ENCODE measurements at places on chromosomes 1 and 21.

GRCh38 chr1:55146781-55147180, 68.4 kb downstream of the USP24 start:
- no peak for DNase-seq

DNA sequence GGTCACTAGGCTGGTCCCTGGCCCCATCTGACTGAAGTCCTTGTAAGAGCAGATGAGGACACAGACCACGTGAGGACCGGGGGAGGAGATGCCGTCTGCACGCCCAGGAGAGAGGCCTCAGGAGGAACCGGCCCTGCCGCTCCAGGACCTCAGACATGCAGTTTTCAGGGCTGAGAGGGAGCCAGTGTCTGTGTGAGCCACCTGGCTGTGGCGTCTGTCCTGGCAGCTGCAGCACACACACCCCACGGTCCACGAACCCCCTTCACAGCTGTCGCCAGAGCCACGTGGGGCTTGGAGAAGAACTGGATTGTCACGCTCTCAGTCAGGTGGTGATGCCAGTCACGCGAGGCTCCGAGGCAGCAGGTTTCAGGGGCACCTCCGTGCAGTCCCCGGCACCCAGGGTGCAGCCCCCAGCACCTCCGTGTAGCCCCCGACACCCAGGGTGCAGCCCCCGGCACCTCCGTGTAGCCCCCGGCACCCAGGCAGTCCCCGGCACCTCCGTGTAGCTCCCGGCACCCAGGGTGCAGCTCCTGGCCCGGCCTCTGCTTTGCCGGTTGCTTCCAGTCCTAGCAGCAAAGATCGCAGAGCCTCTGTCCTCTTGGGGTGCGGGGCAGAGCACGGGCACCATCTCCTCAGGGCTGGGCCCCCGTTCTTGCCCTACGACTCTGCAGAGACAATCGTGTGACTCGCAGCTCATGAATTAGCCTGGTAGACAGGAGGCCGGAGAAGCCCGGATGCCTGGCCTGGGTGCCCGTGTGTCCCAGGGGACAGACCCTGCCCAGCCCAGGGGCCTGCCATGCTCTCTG, 19.0 kb upstream of the SUMO3 start:
- no peak for DNase-seq

DNA sequence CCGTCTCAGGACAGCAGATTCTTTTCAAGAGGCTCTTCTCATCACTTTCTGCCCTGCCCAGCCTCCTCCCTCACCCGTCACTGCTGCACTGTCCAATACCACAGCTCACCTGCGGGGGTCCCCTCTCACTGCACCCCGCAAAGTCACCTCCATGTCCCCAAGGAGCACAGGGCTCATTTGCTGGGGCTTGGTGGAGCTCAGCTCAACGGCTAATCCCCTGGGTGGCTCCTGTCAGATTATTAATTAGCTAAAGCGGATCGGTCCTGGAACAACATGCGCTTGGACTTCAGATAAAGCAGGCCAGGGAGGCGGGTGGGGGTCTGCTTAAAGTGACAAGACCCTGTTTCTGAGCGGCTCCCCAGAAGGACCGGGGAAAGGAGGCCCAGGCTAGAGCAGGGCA, 43.1 kb downstream of the CASZ1 start:
- no peak for DNase-seq

DNA sequence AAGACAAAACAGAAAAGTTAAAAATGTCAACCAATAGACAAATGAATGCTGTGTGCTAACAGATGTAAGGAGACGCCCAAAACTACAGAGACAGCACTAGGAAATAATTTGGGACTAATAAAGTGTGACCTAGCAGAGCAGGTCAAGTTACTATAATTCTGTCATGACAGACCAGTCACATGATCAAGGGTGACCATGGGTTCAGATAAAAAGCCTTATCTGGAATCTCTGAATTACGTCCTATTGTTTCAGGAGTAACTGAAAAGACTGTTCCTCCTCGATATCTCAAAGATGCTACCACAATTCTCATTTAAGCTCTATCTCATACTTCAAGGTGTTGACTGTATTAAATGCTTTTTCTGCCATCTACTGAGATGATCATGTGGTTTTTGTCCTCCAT, 31.6 kb downstream of the PARP1 start:
- DNase-seq = no peak

GRCh38 chr1:64315402-64315801, 112.0 kb downstream of the UBE2U start:
- no peak for DNase-seq

GRCh38 chr1:26450908-26451307, 18.8 kb downstream of the DHDDS start:
- no peak for DNase-seq

- DNase-seq = no peak
These were observed 1.0 kb upstream of the DENND2D start for GRCh38 chr1:111201275-111202090.

DNA sequence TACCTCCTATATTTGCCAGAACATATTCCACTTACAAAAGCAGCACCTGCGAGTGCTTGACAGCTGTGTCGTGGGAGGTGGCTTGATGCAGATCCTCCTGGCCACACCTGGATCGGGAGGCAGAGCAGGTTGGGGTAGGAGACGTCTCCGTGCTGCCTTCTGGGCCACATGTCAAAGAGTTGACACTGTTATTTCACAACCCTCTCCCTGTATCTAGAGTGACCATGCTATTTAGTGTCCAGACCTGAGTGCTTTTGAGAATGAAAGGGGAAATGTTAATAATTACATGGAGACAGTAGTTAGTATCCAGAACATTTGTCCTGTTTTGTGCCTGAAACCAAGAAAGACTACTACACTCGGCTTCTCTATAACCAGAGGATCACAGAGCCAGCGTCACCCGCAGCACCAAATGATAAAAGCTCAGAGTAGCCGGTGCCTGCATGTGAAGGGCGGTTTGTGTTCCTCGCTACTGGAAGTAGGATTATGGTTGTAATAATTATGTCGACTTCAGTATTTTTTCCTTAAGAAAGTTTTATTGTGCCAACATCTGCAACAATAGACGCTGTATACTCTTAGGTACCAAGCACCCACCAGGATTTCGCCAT, 77.1 kb downstream of the GALNT2 start:
- DNase-seq = no peak

DNA sequence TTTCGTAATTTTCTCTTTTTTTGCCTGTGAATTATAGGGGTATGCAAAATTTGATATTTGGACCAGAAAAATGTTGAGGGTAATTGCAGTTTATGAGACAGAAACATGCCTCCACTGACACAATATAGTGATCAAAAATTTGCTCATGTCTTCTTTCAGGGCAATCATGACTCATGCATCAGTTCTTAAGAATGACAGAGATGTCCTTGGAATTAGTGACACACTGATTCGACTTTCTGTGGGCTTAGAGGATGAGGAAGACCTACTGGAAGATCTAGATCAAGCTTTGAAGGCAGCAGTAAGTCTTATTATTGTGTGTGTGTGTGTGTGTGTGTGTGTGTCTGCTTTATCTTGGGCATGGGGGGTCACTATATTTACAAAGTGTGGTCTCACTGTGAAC, 27.5 kb downstream of the CTH start:
- DNase-seq = no peak

DNA sequence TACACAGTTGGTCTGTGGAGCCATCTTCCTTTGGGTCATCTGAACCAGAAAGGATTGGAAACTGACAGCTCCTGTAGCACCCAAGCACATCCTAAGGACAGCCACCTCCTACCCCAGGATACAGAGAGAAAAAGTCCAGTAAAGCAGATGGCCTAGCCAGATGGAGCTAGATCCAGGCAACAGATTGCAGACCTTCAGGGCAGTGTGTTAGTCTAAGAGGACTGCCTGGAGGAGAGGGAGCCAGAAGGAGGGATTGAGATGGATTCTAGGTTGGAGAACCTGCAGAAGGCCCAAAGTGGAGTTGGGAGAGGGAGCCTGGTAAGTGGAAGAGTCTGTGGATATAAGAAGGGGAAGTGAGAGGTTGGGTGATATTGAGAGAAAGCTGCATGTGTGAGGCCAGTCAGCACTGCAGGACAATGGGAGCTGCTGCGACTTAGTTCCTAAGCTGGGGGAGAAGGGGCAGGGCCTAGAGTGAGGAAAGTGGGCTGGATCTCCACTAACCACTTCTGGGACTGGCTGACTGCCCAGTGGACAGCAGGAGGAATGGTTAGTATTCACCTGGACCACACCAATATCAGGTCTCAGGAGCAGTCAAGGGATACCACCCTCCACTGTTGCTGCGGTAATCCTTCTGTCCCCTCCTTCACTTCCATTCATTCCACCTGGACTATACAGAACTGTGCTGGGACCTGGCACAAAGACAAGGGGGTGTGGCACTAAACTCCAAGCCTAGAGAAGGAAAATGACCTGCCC, 13.4 kb downstream of the BCAN start:
- no peak for DNase-seq

GRCh38 chr1:228404107-228404720, 2.4 kb downstream of the TRIM11 start:
- DNase-seq = no peak

DNA sequence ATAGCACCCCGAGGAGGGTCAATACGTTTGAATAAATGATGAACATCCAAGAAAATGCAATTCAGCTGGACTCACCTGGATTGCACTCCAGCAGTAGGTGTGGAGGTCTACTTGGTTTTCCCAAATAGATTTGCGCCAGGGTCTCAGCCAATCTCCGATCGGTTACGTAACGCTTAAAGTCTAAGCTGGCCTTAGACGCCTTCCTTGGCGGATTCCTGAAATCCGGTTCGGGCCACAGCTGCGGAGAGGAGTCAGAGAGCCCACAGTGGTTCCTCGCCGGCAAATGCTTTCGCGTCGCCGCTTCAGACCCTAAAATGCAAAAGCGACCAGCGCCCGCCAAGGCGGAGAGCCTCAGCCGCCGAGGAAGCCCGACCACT, 322 bp downstream of the TFB2M start:
- no peak for DNase-seq

GRCh38 chr1:11061652-11062365, 2.0 kb upstream of the SRM start:
- no peak for DNase-seq

DNA sequence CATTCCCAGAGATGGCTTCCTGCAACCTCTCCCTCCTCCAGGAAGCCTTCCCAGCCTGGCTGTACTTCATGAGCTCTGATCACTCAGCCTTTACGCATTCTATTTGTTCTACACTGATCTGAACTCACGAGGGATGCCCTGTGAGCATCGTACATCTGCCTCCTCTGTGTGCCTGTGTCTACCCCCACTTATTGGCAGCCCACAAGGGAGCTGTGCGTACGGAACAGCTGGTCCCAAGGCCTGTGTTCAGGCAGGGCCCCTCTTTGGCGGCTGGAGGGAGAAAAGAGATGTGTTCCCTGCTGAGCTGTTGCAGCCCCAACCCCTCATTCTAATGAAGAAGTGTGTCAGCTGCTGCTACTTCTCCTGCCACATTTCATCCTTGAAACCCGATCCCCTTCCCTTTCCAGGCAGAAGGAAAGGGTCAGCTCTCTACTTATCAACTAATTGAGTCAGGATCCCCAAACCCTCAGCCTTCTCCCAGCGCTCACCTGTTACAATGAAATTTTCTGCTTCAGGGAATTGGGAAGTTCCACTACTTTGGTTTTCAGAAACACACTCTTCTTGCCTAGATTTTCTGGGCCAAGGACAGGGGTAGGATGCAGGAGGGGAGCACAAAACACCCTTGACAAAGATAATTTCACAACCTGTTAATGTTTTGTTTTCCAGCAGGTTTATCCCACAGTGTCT, 3.2 kb downstream of the INKA2 start:
- no peak for DNase-seq

- peak; percentile 65 for DNase-seq
These were observed 1.0 kb downstream of the RNF220 start for GRCh38 chr1:44405798-44406736.

GRCh38 chr21:45455674-45456583, 51.0 kb downstream of the COL18A1 start:
- no peak for DNase-seq

- DNase-seq = no peak
These were observed 22.5 kb upstream of the CNTN2 start for GRCh38 chr1:205020466-205020865.

DNA sequence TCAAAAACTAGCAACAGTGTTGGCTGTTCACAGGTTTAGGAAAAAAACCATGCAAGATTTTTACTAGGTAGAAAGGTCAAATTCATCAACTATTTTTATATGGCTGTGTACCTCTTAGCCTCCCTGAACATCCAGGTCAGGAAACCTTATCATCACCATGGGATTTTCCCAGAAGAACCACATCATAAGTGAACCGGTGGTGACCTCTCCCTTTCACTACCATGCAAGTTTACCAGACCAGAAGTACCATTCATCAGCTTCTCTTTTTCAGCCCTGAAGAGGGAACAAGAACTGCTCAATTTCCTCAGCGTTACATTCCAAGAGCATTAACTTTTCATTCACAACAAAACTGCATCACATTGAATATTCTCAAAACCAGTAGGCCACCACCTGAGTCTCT, 5.9 kb downstream of the SSBP3 start:
- DNase-seq = no peak

DNA sequence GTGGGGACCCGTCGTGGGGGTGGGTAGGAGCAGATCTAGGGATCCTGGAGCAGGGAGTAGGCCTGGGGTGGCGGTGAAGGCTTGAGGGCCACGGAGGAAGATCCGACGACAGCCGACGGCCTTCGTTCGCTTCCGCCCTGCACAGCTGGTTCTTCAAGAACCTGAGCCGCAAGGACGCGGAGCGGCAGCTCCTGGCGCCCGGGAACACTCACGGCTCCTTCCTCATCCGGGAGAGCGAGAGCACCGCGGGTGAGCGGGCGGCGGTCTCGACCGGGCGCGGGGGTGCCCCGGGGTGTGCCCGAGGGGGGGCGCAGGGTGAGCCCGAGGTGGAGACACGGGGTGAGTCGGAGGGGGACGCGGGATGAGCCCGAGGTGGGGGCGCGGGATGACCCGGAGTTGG, 16.5 kb upstream of the HDAC1 start:
- DNase-seq = no peak

DNA sequence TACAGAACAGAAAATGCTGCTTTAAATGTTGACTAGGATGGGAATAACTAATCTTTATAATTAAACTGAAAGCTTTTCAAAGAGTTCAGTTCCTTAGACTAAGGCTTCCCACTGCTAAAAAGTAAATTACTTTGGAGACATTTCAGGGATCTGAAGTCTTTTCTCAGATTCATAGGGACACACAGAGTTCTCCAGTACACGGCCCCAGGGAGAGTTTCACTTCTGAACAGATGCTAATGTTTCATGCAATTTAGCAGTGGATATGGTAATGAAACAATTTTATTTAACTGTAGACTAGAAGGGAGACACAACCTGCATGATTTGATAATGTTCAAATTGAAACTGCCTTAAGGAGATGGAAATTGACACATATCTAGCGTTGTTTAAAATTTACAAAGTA, 1282.6 kb downstream of the NCAM2 start:
- no peak for DNase-seq

- peak; percentile 74 for DNase-seq
These were observed 37.0 kb upstream of the PARP1 start for GRCh38 chr1:226444901-226445300.

GRCh38 chr21:46562472-46562871, 42.4 kb downstream of the S100B start:
- DNase-seq = no peak

Measured in B cell (primary cell).